ENCODE measurements at places on chromosomes 3 and 15. TPM values are rescaled to one million over a fixed set of nuclear protein-coding genes. Genes with fewer than 3 reads are reported as not detected.

DNA sequence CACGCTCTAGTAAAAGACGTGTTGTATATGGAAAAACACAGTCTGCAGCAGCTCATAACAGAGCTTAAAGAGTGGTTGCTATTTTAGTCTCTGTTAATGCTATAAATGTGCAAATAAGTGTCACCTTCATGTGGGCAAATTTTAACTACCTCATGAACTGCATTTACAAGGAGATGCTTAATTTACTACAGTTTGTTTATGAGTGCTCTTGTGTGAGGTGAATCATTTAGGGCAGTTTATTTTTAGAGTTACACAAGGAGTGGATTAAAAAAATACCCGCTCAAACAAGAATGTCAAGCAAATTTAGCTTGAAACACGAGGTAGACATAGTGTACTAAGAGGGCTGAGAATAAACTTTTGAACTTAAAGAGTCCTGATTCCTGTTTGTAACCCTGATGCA, 579.0 kb downstream of the MFSD1 start:
- no peaks in the 10 kb centered on the region for H3K36me3 ChIP-seq
- peaks cover 2% of the 10 kb centered on the region for H3K27me3 ChIP-seq
- H3K4me1 ChIP-seq = no peaks in the 10 kb centered on the region
- no peak for DNase-seq
- H3K27ac ChIP-seq = no peak overlapping the region

- no peaks in the 10 kb centered on the region for H3K4me1 ChIP-seq
- H3K36me3 ChIP-seq = no peaks in the 10 kb centered on the region
- H3K27ac ChIP-seq = no peak overlapping the region
- H3K27me3 ChIP-seq = no peaks in the 10 kb centered on the region
These were observed 243.8 kb upstream of the TPRG1 start for GRCh38 chr3:188927971-188928370.

DNA sequence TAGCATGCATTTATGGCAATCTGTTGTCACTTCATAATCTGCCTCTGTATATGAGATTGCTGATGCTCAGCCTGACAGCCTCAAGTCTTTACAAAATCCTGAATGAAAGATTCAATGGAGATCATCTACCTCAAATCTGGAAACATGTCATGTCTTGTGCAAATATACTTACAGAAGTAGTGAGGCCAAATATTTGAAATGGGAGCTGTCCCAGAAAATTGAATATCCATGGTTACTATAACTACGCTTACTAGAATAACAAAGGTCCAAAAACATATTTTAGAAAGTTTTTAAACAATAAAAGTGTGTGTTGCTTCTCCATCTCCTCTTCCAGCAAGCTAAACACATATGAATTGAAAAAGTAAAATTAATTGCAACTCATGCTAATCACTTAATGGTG, 133.2 kb upstream of the DPH6 start:
- H3K27me3 ChIP-seq = no peaks in the 10 kb centered on the region
- H3K4me1 ChIP-seq = no peaks in the 10 kb centered on the region
- no peak overlapping the region for H3K4me3 ChIP-seq
- no peaks in the 10 kb centered on the region for H3K36me3 ChIP-seq

DNA sequence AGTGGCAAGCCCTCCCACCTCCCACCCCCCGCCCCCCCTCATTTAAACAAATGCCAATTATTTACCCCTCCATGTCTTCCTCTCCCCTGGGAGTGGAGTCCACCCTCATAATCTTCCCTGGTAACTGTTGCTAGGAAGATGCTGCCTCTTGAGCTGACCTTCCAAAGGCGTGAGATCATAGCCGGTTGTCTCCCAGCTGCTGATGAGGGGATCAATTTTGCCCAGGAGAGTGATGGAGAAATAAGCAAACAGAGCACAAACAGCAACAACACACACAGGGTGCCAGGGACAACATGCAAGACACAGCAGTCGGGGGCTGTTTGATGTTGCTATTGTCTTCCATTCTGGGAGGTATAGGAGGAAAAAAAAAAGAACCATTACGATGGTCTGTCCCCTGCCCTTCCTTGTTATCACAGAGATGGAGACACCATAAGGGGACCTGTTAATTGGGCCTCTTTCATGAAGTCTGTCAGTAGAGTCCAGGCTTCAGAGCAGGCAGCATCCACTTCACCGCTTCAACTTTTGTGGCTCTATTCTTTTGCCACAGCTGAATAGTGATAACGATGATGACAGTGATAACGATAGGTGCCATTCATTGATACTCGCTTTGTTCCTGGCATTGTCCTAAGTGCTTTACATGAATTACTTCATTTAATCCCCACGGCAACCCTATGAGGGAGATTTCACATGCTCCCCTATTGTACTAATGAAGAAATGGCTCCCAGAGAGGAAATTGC, 76.9 kb upstream of the RGMA start:
- H3K36me3 ChIP-seq = no peaks in the 10 kb centered on the region
- H3K27me3 ChIP-seq = no peaks in the 10 kb centered on the region

DNA sequence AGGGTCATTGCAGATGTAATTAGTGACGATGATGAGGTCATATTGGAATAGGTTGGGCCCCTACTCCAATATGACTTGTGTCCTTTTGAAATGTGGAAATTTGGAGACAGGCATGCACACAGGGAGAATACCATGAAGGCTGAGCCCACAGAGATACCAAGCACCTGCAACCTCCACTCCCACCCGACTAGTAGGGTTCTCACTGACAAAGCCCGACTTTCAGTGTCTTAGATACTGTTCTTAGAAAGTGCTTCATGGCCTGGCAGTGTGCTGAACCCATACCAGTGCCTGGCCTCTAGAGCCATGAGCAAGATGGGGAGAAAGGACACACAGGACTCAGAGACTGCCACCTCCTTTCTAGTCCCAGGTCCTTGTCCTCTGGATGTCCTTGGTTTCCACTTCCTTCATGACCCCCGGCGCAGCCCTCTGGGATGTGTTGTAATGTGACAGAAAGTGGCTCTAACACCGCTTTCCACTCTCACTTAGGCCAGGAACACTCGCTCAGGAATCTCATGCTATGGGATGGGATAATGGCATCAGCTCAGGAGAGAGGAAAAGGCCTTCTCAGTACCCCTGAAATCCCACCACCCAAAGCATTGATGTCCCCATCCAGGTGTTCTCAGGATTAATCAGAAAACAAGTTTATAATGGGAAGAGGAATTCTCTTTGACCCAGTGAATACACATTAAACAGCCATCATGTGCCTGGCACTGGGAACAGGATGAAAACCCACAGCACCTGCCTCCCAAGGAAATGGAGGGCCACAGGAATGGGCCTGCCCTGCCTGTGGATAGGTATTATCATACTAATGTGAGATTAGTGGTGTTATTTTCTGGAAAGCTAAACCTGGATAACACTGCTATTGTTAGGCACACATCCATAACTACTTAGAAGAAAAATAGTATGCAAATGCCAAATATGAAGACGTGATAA, 59.9 kb downstream of the RPL39L start:
- no peaks in the 10 kb centered on the region for H3K4me1 ChIP-seq
- no peaks in the 10 kb centered on the region for H3K27me3 ChIP-seq
- H3K36me3 ChIP-seq = peaks cover 52% of the 10 kb centered on the region
- H3K27ac ChIP-seq = no peak overlapping the region
- DNase-seq = no peak

DNA sequence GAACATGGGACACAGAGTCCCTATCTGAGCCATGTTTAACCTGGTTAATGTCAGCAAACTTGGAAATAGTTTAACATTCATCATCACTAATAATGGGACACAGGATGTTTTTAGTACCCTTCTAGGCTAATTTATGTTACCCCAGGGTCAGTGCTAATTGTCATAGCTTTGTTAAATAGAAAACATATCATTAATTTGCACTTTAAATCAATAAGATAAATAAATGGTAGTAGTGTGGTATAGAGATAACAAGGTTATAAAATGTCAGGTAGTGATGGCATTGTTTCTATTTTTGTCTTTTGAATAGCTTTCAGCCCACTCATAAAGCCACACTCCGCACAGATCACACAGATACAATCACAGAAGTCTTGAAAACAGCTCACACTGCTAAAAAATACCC, 534.9 kb downstream of the MECOM start:
- H3K27ac ChIP-seq = no peak overlapping the region
- H3K27me3 ChIP-seq = no peaks in the 10 kb centered on the region
- H3K4me3 ChIP-seq = no peak overlapping the region

DNA sequence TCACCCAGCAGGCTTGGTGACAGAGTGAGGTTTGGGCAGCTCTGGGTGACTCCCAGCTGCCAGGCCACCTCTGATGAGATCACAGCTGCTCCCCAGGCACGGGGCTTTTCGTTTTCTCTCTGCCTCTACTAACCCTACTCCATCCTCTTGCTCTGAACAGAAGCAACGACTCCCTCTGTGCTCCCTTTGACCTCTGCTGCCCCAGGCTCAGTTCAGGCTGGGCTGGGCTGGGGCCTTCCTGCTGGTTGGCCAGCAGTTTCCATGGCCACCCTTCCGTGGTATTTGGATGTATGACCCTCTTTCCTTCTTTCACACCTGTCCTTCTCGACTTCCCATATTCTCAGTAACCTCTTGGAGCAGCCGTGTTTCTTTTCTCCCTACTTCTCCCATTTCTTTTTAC, 8.6 kb downstream of the RGMA start:
- no peak overlapping the region for H3K27ac ChIP-seq
- H3K27me3 ChIP-seq = peaks cover 38% of the 10 kb centered on the region
- no peak overlapping the region for H3K4me3 ChIP-seq
- no peaks in the 10 kb centered on the region for H3K4me1 ChIP-seq
- no peaks in the 10 kb centered on the region for H3K36me3 ChIP-seq

GRCh38 chr3:121718205-121718846, 31.2 kb downstream of the GOLGB1 start:
- H3K36me3 ChIP-seq = no peaks in the 10 kb centered on the region
- H3K27me3 ChIP-seq = no peaks in the 10 kb centered on the region
- H3K27ac ChIP-seq = peak overlapping the region; percentile 45
- peaks cover 3% of the 10 kb centered on the region for H3K4me1 ChIP-seq
- no peak overlapping the region for H3K4me3 ChIP-seq
- DNase-seq = peak; percentile 9

DNA sequence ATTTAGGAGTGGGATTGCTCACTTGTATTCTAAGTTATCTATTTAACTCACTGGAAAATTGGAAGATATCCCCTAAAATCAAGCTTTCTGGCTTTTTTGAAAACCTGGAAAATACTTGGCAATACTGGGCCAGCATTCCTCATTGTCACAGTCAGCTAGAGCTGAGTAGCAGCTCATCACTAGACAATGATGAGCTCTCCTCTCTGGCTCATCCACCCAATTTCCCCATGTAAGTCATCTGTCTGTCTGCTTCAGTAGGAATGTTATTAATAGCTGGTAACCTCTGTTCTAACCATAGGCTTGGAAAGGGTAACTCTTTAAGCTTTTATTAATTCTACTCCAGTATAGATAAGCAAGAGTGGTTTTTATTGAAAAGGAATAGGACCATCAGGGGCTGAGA, 39.7 kb upstream of the PIK3R4 start:
- H3K27me3 ChIP-seq = no peaks in the 10 kb centered on the region
- no peaks in the 10 kb centered on the region for H3K4me1 ChIP-seq
- no peaks in the 10 kb centered on the region for H3K36me3 ChIP-seq

GRCh38 chr3:94176988-94177745, 114.3 kb downstream of the NSUN3 start:
- no peaks in the 10 kb centered on the region for H3K4me1 ChIP-seq
- H3K27ac ChIP-seq = no peak overlapping the region
- H3K27me3 ChIP-seq = no peaks in the 10 kb centered on the region
- DNase-seq = no peak
- H3K4me3 ChIP-seq = no peak overlapping the region

DNA sequence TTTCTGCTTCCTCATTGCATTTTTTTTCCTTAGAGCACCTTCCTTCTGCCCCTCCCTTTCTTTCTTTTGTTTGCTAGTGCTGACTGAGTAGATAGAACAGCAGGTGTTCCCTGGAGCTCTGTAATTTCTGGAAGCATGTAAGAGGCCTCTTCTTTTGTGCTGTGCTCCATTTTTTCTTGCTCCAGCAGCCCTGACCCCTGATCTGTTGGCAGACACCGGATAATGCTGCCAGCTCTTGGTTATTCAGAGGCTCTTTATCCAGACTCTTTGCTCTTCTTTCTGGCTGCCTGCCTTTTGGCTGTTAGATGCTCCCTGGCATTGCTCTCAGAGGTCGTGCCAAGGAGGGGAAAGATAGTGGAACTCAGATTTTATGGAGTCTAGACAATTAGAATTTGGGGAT, 104.4 kb upstream of the RBMS3 start:
- no peaks in the 10 kb centered on the region for H3K4me1 ChIP-seq
- H3K27me3 ChIP-seq = no peaks in the 10 kb centered on the region
- no peaks in the 10 kb centered on the region for H3K36me3 ChIP-seq
- no peak overlapping the region for H3K27ac ChIP-seq

DNA sequence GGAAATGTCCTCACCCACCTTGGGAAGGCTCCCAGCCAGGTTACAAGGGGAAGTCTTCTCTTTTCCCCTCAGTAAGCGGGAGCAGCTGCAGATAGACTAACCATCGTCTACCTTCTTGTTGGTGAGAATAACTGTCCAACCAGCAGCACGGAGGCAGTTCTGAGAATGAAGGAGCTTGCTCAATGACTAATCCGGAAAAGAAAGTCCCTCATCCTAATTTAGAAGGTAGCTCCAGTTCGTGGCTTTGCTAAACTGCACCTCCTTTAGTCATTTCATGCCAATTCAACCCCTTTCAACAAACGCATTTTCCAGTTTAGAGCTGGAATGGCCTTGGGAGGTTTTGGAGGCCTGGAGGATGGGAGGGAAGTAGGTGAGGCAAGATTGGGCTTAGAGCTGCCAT, 527.4 kb upstream of the PROK2 start:
- no peaks in the 10 kb centered on the region for H3K36me3 ChIP-seq
- H3K27me3 ChIP-seq = peaks cover 4% of the 10 kb centered on the region
- no peak overlapping the region for H3K27ac ChIP-seq
- H3K4me1 ChIP-seq = peaks cover 21% of the 10 kb centered on the region
- no peak overlapping the region for H3K4me3 ChIP-seq

LIPH gene
- 0.63 TPM for total RNA-seq

FOXL2NB gene
- total RNA-seq = not detected

TIMP4 gene
- not detected for total RNA-seq

MITF gene
- total RNA-seq = 0.09 TPM

LDHAL6B gene
- not detected for total RNA-seq

TXNRD3 gene
- 2.0 TPM for total RNA-seq

Measured in T-cell (primary cell).